ENCODE measurements at places on chromosomes 7 and 10.

DNA sequence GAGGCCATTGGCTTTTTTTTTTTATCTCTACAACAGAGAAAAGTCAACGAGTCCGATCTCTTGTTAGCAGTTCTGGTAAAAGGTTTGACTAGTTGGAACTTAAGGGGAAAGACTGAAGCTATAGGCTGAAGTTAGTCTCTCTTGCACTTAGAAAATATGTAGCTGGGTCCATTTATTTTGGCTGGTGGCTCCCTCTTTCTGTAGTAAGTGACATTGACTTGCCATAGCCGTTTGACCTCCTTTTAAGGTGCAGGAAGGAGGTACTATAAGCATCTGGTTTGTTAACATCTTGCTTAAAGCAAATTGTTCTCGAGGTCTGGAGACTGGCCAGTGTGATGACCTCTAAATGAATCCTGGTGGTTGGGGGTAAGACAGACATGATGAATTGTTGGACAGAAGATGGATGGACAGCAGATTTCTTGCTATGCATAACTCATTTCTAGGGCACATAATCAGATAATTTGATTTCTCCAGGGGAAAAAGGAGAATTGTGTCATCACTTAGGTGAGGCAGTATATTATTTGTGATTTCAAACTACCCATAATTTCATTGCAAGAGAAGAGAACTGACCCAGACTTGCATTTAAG, 356.3 kb upstream of the GALNT17 start:
- DNase-seq: no peak

DNA sequence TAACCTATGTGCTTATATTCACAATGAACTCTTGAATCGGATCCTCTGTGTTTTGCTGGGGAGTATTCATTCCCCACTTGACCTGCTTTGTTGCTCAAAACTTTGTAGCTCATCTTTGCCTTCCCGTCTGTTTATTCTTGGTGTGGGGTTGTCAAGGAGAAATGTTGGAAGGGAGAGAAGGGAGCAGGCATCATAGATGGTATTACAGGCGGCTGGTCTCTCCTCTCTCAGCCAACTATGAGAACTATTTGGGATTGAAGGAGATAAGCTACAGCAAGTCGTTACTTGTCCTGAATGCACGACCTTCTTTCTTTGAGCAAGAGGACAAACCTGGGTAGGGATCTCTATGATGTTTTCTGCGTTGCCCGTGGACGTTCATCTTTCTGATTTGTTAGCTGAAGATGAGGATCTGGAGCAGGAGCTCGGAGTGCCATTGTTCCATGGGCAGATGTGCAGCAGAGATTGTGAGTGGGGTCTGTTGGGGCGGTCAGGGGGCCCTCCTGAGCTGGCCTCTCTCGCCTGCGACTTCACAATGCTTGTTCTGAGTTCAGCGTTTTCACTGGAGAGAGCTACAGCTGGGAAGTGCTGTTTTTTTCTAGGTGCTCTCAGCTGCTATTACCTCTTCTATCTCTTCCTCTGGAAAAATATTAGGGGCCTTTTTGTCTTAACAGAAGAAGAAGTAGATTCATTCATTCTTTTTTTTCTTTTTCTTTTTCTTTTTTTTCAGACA, 126.9 kb upstream of the KLF6 start:
- no peak for DNase-seq

- DNase-seq: no peak
Observed at GRCh38 chr7:14137676-14138075, 148.2 kb upstream of the ETV1 start.

GRCh38 chr10:10726101-10726500, 291.6 kb upstream of the CELF2 start:
- no peak for DNase-seq

- DNase-seq: no peak
Observed at GRCh38 chr10:89632824-89633223, 12.2 kb downstream of the PANK1 start.
